Activated CD8-positive, alpha-beta memory T cell treated with anti-CD3 and anti-CD28 coated beads for 4 hours (primary cell): ENCODE measurements at places on chromosomes 12 and 14.

DNA sequence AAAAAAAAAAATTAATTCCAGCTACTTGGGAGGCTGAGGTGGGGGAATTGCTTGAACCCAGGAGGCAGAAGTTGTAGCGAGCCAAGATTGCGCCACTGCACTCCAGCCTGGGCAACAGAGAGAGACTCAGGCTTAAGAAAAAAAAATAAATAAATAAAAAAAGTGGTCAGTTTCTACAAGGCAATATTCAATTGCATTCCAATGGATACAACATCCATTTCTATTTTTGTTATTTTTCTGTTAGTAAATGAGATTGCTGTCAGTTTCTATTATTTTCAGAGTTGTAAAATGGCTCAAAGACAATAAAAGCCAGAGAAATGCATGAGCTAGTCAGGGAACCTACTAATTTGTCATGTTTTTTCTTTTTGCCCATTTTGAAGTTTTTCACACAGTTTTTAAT lies 119.2 kb downstream of the PDE3A start:
- no peak for DNase-seq

- no peak for DNase-seq
Observed at GRCh38 chr12:58548801-58549200, 371.5 kb downstream of the LRIG3 start.

DNA sequence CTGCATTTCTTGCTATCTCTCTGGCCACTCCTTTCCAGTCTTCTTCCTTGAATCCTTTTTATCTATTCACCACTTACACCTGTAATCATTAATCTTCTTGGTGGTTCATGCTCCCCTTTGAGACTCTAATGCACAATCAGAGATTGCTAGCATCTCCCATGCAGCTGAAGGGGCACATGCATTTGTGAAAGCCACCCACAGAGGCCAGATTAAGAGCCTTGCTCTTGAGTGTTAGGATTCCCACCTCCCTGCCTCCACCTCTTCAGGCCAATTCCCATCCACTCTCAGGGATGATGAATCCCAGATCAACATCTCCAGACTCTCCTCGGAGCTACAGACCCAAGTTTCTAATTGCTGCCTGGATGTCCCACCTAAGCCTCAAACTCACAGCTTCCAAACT lies 19.4 kb upstream of the KRT18 start:
- no peak for DNase-seq

DNA sequence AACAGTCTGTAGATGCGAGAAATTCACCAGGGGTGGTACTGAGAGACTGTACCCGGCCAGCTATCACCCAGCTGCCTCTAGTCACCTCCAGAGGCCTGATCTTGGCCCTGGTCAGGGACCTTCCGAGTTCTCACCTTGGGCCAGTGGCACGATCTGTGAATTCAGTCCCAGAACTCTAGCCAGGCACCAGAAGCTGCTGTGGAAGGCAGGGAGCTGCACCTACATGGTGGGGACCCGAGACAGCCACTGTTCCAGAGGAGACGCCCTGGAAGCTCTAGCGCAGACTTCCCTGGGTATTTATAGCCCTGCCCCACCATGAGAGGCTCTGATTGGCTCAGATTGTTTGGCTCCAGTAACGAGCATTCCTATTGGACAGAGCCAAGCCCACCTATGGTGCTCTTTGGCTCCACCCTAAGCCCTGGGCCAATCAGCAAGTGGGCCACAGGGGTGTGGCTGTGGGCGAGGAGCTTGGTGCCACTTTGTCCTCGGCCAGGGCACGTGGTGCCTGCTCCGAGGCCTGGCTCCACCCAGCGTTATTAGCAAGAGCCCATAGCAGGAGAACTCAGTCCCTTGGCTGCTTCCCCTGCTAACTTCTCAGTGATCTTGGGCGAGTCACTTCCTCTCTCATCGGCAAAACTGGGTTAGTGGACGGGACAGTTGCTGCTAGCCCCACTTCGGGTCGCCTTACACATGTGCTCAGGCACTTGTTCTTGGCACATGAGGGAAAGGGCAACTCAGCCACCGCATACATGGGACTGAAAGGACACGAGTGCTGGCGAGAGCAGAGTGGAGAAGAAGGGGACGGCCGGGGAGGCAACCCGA lies 89.0 kb upstream of the BCL11B start:
- DNase-seq = no peak

GRCh38 chr12:131126662-131127173 lies 173.0 kb downstream of the ADGRD1 start:
- DNase-seq = no peak

GRCh38 chr12:123099560-123100192 lies 51.2 kb downstream of the PITPNM2 start:
- DNase-seq = no peak

- DNase-seq = no peak
Observed at GRCh38 chr14:75673345-75674035, 12.4 kb downstream of the TTLL5 start.
